ENCODE measurements at places on chromosomes 13 and 19. TPM values are rescaled to one million over a fixed set of nuclear protein-coding genes. Genes with fewer than 3 reads are reported as not detected.

Gene PCDH20
- total RNA-seq, result 2.8 TPM

Gene IGFL3
- total RNA-seq, result not detected

Gene KCNRG
- total RNA-seq, result 0.80 TPM

GRCh38 chr13:63948045-63948444 is 2532.4 kb upstream of the PCDH20 start:
- DNase-seq, result peak; percentile 25

DNA sequence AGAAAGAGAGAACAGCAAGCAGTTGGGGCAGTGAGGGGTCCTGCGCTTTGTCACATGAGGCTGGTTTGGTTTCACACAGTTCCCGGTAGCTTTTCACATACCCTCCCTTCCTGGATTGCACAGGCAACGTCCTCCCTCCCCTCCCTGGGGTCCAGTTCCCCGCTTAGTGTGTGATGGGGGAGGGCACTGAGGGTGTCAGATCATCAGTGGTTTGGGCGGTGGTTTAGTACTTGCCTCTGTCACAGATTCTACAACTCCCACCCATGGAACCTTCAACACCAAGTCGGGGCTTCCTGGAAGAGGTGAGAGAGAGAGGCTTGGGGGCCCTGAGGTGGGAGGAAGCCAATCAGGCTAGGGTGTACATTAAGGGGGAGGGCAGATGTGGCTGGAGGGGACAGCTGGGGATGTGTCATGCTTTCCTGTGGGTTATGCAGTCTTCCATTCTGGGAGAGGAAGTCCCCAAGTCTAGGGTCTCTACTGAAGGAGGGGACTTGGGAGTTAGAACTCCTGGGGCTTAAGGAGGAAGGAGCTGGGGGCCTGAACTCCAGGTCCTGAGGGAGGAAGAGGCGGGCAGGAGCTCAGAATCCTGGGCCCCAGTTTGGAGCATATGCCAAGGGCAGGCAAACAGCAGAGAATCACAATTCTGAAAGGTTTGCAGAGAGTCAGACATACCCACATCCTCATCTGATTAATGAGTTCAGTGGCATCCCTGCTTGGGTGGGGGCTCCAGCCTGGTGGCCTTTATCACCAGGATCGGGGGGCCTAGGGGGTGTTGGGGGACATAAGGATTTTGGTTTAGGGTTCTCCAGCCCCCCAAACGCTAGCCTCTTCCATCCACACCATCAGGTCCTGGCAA is at the start of gene NKG7:
TSS of gene NKG7 (minus strand) at position 6 of the 856 bp plus-strand sequence. CDS start 119 bp downstream, outside the sequence.
- no peak for DNase-seq

GRCh38 chr13:30110301-30111070 is 196.9 kb downstream of the KATNAL1 start:
- DNase-seq, result no peak

DNA sequence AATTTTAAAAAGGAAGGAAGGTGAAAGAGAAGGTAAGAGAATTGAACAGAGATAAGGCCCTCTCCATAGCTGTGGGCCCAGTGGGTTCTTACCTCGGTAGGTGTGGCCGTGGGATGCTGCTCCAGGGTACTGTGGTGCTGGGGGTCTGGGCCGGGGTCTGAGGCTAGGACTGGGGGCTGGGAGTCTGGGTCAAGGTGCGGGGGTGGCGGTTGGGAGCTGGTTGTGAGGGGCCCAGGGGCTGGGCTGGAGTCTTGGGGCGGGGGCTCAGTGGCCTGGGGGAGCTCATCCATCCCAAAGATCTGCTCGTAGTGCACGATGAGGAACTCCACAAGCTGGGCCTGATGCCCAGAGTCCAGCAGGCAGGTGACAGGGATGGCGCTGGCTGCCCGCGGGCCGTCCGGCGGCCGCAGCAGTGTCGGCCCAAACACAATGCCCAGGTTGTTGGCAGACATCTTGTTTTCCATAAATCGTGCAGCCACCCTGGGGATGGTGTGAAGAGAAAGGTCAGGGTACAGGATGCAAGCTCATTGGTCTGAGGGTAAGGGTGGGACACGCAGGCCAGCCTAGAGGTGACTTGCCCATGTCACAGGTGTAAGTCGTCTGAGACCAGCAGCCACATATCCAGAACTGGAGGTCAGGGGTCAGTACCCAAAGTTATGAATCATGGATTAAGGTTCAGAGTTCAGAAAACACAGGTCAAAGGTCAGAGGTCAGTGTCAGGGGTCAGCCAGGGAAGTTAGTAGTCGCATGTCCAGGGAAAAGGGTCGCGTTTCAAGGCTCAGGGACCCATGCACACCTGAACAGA is 5.9 kb upstream of the LPAR2 start:
- no peak for DNase-seq

DNA sequence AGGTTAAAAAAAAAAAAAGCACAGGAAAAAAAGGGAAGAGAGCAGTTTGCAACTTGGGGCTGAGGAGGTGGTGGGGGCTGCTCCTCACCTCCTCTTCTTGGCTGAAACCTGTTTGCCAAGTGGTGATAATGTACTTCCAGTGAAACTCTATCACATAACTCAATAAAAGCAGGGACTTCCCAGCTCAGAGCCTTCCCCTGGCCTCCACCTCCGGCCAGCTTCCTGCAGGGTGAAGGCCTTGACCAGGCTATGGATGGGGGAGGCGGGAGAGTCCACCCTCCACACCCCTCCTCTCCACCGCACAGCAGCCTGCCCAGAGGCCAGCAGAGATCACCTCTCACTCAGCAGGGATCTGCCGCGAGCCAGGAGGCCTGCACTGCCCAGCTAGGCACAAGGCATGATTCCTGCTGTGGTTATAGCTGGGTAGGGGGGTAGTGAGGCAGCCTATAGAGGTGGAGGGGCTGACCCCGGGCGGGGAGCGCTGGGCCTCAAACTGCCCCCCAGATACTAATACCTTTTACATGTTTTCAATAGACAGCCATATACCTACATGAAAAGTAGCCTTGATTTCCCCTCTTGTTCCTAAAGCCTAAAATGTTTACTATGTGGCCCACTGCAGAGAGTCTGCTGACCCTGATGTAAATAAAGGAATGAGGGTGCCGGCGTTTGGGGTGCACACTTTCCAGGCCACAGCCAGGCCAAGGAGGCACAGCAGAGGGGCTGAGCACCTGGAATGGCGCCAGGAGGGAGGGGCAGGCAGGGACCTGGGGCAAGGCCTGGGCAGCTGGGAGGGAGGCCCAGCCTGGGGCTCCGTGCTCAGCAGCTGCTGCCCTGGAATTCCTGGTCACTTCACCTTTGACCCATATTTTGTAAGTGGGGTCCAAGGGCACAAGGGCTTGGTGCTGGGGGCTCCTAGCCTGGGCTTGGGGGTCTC is 10.3 kb downstream of the ZNF787 start:
- no peak for DNase-seq

Measured in SK-MEL-5 (cell line).